ENCODE measurements at places on chromosomes 12 and 14.

DNA sequence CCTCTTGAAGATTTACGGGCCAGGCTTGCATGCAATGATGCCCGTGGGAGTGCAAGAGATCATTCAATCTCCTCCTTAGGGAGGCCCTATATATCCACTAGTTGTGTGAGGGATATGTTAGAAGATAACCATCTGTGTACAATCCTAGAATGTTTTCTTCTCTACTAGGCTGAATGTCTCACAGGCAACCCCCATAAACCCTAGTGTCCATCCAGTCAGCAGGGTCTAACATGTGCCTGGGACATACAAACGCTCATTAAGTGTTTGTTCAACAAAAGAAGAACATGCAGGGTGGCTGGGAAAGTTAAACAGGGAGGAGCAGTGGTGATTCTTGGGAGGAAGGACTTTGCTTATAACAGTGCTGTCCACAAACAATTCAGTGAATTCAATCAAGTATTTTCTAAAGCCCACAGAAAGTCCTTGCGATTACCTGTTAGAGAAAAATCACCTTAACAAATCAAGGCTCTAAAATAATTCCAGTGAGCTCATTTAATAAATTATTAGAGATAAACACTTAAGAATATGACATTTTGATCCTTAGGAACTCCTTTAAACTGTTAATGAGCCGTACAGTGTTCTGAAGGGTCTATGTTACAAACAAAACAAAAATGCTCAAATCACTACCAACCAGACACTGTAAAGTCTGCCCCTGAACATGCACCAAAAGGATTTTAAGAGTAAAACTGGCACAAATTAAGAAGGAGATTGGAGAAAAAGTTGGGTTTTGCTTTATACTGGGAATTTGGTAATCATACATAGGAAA lies 96.6 kb upstream of the FERMT2 start:
- DNase-seq, result no peak

DNA sequence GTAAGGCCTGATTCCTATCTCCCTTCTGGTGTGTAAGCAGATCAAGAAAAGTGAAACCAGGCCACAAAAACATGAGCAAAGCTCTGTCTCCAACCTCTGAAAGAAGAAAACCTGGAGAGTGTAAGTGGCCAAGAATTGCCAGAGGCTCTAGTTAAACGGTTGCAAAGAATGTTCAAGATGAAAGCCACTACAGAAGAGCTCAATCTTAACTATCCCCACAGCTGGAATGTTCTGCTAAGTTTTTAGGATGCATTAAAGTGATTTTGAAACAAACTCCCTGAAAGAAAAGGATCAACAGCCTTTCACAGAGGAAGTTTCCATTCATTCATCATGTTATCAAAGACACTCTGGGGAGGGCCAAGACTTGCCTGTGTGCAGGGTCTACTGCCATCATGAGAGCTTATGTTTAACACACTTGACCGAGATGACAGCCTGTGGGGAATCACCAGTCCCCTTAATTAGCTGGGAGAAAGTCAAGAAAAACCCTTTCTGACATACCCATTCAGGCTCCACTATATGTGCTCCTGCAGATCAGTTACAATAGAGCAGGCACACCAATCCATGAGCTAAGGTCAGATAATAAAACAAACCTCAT lies 128.0 kb upstream of the OVCH1 start:
- no peak for DNase-seq

DNA sequence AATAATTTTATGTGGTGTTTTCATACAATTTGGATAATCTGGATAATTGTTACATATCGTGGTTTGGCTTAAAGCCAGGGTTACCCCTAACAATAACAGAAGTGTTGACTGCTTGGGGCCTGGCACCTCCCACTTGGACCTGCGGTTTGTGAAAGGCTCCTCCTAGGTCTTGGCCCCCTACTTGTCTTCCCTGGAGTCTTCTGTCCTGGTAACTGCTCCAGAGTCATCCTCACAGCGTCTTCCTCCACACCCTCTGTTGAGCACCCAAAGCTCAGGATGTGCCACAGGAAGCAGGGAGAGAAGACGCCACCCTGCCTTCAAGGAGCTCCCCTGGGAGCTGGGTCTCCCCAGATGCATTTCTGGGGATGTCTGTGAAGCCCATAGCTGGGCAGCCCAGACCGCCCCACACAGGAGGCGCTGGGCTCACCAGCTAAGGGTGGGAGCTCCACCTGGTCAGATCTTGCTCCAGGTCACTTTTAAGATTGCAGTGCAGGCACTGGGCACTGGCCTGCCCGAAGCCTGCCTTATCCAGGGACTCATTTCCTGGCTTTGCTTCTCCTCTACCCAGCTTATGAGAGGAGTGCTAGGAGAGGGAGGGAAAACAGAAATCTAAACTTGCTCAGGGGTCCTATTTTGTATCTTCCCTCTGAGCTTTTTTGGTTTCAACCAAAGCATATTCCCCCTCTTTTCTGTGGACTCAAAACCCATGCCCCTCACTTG lies 98.2 kb downstream of the ZFP36L1 start:
- no peak for DNase-seq

DNA sequence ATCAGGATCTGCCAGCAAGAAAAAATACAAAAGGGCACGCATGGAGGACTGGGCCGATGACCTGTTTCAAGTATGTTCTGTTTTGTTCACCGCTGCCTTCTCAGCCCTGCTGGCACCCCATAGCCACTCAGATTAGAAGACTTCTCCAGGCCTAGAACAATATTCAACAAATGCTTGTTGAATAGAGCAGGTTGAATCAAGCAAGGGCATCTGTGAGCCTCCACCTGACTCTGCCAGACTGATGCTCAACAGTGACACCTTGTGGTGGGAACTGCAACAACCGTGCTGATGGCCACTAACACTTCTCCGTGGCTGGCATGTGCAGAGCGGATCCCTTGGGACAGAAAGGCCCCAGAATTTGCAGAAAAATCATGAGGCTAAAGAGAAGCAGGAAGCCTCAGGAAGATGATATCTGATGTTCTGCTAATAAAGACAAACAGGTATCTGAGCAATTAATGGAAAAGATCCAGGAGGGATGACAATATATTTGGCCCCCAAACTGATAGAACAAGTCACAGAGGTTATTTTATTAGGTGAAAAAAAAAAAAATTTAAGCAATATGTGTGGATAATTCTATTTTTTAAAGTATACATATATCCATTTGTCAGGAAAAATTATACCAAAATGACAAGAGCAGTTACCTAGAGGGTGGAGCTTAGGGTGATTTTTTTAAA lies 114.3 kb downstream of the KSR2 start:
- no peak for DNase-seq

GRCh38 chr14:74207943-74208342 lies 31.3 kb upstream of the VSX2 start:
- no peak for DNase-seq

DNA sequence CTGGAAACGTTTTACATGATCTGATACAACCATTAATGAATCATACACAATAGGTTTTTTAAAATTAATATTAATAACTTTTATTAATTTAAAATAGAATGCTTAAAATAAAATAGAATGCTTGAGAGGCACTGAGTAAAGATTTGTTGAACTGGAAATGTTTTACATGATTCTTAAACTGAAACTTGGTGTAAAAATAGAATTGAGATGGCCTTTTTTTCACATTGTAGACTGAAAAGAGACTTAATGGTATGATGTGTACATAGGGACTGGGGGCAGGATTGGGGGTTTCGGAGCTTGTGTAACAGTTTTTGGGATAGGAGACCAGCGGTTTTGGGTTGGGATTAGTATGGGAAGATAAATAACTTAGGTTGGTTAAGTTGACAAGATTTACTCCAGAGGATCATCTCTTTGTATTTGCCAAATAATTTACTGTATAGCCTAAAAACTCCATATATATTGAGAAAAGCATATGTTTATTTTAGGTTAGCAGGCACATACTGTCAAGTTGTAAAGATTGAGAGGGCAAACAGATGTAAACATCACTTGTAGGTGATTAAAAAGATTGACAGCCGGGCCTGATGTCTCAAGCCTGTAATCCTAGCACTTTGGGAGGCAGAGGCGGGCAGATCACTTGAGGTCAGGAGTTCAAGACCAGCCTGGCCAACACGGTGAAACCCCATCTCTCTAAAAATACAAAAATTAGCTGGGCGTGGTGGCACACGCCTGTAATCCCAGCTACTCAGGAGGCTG lies 2.0 kb upstream of the ZNF410 start:
- DNase-seq, result no peak

DNA sequence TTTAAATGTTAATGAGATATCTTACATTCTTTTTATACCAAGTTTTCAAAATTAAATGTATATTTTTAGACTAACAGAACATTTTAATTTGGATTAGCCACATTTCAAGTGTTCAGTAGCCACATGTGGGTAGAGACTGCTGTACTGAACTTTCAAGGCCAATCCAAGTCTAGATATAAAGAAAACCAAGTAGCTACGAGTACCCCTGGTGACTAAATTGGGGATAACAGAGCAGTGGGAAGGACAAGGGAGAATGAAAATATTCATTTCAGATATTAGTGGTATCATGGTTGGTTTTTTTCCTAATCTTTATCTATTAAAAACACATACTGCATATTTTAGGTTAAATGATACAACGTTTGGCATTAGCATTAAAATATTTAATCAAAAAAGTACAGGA lies 69.4 kb upstream of the RHOJ start:
- no peak for DNase-seq

DNA sequence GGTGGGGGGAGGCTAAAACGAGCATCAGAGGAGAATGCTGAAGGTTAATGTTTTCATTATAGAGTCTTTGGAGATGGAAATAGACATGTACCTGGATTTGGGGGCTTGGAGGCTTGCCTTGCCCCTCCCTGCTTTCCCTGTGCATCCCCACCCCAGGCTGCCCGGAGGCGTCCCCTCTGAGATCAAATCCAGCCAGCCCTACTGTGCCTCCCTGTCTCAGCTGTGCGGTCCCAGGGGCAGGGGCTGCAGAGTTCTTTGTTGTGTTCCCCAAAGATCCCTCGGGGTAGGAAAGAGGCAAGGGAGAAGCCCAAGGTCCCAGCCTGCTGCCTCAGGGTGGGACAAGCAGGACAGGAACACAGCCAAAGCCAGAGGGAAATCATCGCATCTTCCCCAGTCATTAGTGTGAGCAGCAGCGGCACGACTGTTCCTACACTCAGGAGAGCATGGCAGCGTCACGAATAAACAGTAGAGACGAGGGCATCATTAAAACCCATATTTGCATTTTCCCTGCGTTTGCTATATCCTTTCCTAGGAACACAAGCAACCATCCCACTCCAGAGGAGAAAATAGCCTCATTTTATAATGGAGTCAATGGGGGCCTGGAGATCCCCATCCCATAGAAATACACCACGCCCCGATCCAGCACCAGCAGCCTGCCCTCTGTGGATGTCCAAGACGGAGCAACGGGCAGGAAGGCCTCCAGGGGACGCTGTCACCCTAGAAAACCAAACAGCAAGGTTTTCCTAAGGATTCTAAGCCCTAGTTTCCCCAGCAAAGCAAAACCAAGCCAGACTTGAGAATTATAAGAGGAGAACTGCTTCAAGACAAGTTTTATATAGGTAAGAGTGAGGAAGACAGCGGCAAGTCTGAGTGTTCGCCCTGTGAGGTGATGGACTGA lies 32.4 kb downstream of the ANO2 start:
- no peak for DNase-seq

DNA sequence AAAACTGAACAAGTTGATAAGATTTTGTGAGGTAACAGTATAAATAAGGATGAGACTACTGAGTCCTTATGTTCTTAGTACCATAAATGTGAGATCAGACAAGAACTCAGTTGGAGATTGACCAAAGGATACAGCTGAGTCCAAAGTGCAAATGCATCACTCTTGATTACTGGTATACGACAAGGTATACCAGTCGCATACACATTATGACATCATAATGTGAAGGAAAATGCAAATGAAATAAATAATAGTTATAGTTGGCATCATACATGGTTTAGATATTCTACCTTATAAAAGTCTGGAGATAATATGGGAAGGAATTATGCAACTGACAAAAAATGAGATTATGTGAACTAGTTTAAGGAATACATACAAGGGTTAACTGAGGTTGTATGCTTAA lies 476.3 kb upstream of the STXBP6 start:
- DNase-seq, result no peak

- DNase-seq, result peak; percentile 78
Observed at GRCh38 chr12:53267999-53268629, at the start of gene ESPL1. ESPL1 (plus strand) TSS chr12:53268299; CDS start chr12:53268767, 468 bp downstream.

DNA sequence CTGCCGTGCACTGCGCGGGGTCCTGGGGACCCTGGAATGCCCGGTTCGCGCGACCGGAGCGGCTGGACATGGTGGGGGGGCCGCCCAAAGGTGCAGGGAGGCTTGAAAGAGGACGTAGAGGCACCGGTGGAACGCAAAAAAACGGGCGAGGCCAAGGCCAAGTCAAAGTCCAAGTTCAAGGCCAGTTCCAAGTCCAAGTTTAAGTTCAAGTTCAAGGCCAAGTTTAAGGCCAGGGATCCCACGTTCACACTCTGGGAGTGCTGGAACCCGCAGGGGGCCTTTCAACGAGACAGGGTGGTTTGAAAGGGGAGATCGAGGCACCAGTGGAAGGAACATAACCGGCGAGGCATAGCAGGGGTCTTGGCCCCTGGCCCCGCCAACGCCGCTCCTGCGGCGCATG lies 317.6 kb downstream of the ALG10 start:
- no peak for DNase-seq

DNA sequence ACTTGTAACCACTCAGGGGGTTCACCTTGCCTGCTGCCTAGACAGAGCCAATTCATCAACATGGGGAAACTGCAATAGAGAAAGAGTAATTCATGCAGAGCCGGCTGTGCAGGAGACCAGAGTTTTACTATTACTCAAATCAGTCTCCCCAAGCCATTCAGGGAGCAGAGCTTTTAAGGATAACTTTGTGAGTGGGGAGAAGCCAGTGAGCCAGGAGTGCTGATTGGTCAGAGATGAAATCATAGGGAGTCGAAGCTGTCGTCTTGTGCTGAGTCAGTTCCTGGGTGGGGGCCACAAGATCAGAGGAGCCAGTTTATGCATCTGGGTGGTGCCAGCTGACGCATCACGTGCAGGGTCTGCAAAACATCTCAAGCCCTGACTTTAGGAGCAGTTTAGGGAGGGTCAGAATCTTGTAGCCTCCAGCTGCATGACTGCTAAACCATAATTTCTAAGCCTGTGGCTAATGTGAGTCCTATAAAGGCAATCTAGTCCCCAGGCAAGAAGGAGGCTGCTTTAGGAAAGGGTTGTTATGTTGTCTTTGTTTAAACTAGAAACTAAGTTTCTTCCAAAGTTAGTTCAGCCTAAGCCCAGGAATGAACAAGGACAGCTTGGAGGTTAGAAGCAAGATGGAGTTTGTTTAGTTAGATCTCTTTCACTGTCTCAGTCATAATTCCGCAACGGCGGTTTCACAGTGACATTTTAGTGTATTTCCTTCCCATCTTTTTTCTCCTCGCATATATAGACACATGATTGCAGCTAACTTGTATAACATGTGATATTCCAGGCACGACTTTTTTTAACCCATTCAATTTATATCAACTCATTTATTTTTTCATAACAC lies 68.9 kb upstream of the NCOR2 start:
- peak; percentile 19 for DNase-seq

GRCh38 chr12:16605642-16606116 lies 283 bp downstream of the LMO3 start:
- no peak for DNase-seq
